ENCODE measurements at places on chromosomes 12 and 14.

GRCh38 chr14:101215927-101216326, 312.4 kb upstream of the RTL1 start:
- no peak for DNase-seq

DNA sequence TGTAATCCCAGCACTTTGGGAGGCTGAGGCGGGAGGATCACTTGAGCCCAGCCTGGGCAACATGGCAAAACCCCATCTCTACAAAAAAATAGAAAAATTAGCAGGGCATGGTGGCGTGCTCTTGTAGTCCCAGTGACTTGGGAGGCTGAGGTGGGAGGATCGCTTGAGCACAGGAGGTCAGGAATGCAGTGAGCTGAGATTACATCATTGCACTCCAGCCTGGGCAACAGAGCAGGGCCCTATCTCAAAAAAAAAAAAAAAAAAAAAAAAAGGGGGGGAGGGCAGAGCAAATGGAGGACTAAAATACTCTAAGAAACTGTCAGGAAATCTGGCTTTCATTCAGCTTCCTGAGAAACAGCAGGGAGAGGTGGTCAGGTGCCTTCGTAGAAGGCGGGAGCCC, 31.7 kb upstream of the TSPAN9 start:
- DNase-seq = no peak

DNA sequence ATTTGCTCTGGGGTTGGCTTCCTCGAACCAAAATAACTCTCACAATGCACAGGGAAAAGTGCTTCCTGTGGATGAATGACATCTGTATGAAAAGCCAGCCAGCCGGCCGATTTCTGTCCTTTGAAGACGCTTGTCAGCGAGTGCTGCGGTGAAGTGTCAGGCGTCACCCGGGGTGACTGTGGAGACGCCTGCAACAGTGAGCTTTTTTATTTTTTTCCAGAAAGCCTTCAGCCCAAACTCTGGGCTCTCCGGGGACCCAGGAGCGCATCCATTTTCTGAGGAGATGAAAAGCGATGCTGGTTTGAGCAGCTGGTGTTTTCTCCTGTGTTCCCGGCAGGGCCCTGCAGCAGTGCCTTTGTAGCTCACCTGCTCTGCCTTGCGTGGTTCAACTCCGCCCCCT, 147.9 kb upstream of the MYL2 start:
- DNase-seq = no peak

GRCh38 chr12:67426067-67426466, 156.9 kb downstream of the CAND1 start:
- peak; percentile 93 for DNase-seq

DNA sequence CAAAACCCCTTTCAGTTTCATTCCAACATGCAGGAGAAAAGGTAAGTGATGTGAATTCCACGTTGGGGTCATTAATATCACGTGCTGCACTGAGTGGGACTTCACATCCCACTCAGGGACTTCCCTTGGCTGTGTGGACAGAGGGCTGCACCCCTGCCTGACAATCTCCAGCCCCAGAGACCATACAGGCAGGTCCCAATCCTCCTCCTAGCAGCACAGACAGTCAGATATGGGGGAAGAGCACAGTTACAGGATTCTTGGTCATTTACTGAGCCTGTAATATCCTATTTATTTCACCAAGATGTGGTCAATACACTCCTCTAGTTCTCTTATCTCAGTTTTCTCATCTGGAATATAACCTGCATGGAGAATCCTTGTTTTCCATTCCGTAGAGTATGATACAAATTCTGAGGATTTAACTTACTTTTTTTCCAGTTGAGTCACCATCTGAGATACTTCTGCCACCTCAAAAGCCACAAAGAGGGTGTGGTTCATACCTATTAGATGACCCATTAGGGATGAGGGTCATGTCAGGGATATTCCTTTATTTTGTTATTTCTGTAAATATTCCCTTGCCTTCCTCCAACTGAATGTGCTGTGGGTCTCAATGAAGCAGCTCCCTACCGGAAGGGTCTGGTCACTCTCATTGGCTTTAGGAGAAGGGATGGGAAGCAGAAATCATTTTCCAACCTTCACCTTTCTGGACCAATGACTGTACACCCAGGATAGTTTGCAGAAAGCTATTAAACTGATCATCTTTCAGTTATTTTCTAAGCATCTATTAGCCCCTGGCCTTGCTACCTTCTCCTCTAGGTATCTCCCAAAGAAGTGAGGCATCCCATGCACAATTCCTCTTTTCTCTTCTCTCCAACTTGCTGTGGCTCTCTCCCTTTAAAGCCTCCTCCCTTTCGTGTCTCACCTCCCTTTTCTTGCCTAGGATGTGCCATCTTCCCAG, 43.0 kb upstream of the NTF3 start:
- no peak for DNase-seq

DNA sequence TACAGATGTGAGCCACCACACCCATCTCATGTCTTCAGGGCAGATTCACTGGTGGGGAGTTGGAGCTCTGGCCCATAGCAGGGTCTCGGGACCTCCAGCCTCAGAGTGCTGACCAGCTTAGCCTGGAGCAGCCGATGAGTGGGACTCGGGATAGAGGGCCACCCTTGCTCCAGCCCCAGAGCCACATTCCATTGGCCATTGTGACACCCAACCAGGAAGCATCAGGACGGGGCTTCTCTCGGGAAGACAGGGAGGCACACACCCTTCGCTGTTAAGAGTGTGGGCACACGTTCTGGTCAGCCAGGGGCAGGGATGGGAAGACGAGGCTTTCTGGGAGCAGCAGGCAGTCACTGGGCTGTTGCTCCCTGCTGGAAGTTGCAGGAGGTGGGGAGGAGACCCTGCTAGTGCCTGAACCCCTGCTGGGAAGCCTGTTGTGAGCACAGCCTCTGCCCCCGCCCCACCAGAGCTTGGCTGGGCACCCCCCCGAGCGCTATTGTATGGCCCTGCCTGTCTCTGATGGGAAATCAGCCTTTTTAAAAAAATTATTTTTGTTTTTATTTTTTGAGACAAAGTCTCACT, 1.6 kb downstream of the ADGRD1 start:
- no peak for DNase-seq

DNA sequence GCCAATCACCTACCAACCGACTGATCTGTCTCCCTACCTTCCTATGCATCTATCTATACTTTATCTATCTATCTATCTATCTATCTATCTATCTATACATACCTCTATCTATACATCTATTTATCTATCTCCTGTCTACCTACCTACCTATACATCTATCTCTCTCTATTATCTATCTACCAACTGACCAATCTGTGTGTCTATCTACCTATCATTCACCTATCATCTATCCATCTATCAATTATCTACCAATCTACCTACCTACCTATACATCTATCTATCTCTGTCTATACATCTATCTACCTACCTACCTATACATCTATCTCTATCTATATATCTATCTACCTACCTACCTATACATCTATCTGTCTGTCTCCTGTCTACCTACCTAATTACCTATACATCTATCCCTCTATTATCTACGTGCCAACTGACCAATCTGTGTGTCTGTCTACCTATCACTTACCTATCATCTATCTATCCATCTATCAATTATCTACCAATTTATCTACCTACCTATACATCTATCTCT, 3.5 kb downstream of the DNAH10 start:
- DNase-seq = no peak
